ENCODE measurements at places on chromosomes 3 and 15. TPM values are rescaled to one million over a fixed set of nuclear protein-coding genes. Genes with fewer than 3 reads are reported as not detected.
A peak's percentile ranks its signal among the peaks of the same experiment; 100 is the strongest.

DGKG gene
- 2.5 TPM for total RNA-seq

GRCh38 chr3:129226374-129226773 lies 23.0 kb upstream of the COPG1 start:
- DNase-seq = peak; percentile 94

- no peak for DNase-seq
Observed at GRCh38 chr15:93232845-93233244, 143.8 kb upstream of the RGMA start.

CHL1 gene
- not detected for total RNA-seq

- no peak for DNase-seq
Observed at GRCh38 chr3:5332270-5332956, 144.9 kb downstream of the EDEM1 start.

PFN2 gene
- 213 TPM for total RNA-seq

- no peak for DNase-seq
Observed at GRCh38 chr3:164320962-164321361, 757.3 kb downstream of the SI start.

- DNase-seq = peak; percentile 56
Observed at GRCh38 chr3:196081002-196081833, 672 bp downstream of the TFRC start.

- DNase-seq = peak; percentile 27
Observed at GRCh38 chr15:60918234-60918959, 310.7 kb downstream of the RORA start.

- DNase-seq = no peak
Observed at GRCh38 chr3:71016178-71016845, 567.2 kb downstream of the FOXP1 start.

GRCh38 chr3:196348698-196349097 lies 10.5 kb upstream of the TM4SF19 start:
- DNase-seq = no peak

DNA sequence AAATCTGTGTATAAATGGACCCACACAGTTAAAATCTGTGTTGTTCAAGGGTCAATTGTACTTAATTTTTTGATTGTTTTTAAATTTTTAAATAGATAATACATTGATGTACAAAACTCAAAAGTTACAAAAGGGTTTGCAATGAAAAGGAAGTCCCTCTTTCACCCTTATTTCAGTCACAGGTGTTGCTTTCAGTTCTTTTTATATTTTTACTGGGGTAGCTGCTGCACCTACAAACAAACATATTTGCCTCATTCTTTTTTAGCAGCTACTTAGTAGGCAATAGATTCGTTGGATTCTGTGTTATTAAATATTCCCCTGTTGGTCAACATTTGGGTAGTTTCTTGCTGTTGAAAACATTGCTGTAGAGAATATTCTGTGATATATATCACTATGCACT lies 44.4 kb downstream of the PIAS1 start:
- DNase-seq = no peak

- no peak for DNase-seq
Observed at GRCh38 chr15:32104061-32104995, 74.0 kb downstream of the CHRNA7 start.

DNA sequence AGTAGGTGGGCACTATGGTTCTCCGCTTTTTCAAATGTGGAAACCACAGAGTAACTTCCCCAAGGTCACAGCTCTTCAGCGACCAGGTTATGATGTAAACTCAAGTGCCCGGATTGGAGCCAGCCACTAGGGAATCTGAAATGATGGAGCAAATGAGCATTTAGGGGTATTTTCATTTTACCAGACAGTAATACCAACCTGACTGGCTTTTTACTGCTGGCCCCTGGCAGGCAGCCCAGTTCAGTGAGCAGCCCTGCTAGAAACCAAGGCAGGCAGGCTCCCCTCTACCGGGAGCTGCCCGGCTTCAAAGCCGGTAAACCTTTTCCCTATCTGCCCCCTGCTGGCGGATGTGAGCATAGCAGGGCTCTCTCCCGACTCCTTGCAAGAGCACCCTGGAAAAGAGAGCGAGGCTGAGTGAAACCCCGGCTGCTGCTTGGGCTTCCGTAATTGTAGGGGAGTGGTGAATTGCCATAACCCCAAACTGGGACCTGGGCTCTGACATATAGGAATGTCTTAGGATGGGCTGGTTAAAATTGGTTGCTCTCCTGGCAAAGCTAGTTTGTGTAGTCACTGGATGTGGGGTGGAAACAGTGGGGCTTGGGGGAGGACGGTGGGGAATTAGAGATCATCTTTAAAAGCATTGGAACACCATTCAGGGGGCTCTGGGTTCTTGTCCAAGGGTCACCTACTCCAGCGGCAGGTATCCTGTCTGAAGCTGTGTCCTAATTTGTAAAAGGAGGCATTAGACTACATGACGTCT lies 98.0 kb upstream of the TNFAIP8L3 start:
- DNase-seq = peak; percentile 89

- DNase-seq = no peak
Observed at GRCh38 chr15:82100111-82100929, 54.5 kb upstream of the MEX3B start.

DNA sequence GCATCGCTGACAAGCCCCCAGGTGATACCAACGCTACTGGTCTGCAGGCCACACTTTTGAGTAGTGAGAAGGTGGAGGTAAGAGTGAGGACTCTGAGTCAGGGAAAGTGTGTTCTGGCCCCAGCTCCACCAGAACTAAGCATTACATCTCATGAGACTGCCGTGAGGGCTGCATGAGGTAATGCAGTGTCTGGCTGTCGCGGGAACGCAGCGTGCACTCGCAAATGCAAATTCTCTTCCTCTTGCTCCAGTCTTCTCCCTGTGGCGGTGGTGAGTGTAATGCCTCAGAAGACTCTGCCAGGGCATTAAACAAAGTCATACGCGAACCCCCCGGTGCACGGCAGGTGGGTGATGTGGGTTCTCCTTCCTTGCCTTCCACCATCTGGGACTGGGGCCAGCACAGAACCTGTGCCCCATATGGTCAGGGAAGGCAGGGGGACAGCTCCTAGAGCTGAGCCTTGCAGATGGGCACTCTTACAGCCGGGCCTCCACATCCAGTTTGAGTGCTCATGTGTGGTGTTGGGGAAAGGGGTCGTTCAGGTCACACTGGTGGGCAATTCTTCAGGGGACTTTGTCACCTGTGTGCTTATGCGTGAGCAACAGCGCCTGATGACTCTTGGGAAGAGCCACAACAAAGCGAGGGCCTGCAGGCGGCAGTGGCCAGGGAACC lies 175.8 kb downstream of the XXYLT1 start:
- DNase-seq = no peak

LTF gene
- not detected for total RNA-seq

GRCh38 chr15:58189148-58189811 lies 51.1 kb downstream of the AQP9 start:
- DNase-seq = no peak

DNA sequence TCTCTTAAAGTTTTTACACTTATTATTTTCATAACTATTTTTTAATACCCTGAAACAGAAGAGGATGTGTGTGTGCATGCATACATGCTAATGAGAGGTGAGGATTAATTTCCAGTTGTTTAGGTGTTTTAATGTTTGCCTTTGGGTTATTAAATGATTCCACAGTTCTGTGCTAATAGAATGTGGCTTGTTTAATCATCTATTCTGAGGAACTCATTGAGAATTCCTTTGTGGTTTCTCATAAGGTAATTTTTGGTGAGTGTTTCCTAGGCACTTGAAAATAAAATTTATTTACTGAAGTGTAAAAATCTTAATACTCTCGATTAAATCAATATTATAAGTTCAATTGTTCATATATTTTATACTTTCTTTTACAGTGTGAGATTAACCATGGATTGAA lies 38.0 kb downstream of the STAC start:
- DNase-seq = peak; percentile 48

- no peak for DNase-seq
Observed at GRCh38 chr15:98785807-98786621, 137.7 kb downstream of the IGF1R start.

IVD gene
- total RNA-seq = 59.4 TPM

RTF1 gene
- total RNA-seq = 25.9 TPM

- DNase-seq = no peak
Observed at GRCh38 chr3:49761661-49762060, 24.7 kb downstream of the IP6K1 start.

- DNase-seq = no peak
Observed at GRCh38 chr3:59133311-59133710, 83.5 kb upstream of the CFAP20DC start.

DNA sequence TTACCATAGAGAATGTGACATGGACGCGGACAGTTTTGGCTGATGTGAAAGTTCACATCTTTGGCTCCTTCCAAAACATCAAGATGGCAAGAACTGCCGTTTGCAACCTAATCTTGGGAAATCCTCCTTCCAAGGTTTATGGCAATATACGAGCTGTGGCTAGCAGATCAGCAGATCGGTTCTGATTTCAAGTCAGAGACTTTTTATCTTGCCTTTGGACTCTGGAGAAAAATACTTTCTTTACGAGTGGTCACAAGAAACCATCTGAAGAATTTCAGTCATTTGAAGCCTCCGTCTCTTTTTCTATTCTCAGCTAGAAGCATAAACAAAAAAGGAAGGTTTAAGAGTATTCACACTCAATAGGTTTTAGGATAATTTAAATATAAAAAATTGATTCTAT lies 153.5 kb upstream of the MEIS2 start:
- no peak for DNase-seq

GRCh38 chr3:71511037-71511436 lies 72.5 kb downstream of the FOXP1 start:
- DNase-seq = no peak

SI gene
- not detected for total RNA-seq

- DNase-seq = no peak
Observed at GRCh38 chr3:101146946-101147345, 153.7 kb upstream of the ABI3BP start.

GRCh38 chr15:63263519-63263918 lies 13.9 kb upstream of the APH1B start:
- no peak for DNase-seq

LMLN gene
- total RNA-seq = 3.7 TPM

CHRNA7 gene
- total RNA-seq = 1.0 TPM

DNA sequence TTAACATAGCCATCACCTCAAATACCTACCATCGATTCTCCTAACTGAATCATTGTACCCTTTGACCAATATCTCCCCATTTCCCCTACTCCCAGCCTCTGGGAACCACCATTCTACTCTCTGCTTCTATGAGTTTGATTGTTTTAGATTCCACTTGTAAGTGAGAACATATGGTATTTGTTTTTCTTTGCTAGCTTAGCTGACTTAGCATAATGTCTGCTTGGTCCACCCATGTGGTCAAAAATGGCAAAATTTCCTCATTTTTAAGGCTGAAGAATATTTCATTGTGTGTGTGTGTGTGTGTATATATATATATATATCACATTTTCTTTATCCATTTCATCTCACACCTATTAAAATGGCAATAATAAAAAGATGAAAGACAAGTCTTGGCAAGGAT lies 469.3 kb downstream of the FHIT start:
- DNase-seq = no peak

DNA sequence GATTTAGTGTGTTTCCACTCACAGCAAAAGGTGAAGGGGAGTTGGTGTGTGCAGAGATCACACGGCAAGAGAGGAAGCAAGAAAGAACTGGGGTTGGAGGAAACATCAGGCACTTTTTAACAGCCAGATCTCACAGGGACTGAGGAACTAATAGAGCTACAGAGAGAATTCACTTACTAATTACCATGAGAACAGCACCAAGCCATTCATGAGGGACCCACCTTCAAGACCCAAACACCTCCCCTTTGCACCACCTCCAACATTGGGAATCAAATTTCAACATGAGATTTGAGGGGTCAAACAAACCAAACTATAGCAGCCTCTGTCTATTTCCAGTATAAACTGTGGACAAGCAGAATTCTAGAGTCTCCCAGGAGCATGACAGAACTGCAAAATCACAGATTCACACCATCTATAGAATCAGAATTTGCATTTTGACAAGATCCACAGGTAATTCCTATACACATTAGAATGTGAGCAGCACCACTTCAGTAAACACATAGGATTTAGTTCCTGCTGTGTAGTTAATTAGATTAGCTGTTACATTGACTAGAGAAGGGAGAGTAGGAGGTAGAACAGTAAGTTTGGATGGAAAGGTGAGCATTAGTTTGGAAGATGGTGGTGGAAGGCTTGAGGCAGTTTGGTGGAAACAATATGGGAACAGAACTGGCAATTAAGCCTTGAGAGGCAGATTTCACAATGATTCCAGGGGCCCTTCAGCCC lies 311.7 kb downstream of the NSUN3 start:
- no peak for DNase-seq

DNA sequence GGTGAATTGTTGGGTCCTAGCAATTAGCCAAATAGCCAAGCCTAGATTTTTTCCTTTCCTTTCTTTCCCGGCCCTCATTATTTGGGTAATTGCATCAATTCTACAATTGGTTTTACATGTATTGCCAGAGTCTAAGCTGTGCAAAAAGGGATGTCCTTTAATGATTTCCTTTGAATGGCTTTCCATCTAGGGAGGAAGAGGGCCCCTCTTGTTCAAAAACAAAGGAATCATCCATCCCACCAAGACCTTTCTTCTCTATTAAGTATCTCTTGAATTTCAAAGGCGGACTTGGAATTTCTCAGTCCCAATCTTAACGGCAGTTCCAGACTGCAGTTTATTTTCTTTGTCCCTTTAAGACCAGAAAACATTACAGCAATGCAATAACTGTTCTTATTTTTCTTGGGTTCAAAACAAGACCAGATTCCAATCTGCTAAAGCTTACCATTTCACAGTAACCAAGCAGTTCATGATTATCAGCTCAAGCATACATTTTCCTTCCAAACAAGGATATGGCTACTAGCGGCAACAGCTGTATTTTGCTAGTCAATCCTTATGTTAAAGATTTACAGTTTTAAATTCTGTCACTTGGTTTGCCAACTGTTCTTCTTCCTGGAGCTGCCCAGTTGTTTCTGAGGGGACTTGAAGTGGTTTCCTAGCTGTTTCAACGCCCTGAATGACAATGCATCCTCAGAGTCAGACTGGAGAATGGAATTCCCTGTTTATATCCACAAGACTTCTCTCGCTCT lies 91.4 kb upstream of the LRIG1 start:
- DNase-seq = no peak

GRCh38 chr3:128573707-128574162 lies 76.9 kb downstream of the RPN1 start:
- DNase-seq = no peak

CHRFAM7A gene
- not detected for total RNA-seq

DNA sequence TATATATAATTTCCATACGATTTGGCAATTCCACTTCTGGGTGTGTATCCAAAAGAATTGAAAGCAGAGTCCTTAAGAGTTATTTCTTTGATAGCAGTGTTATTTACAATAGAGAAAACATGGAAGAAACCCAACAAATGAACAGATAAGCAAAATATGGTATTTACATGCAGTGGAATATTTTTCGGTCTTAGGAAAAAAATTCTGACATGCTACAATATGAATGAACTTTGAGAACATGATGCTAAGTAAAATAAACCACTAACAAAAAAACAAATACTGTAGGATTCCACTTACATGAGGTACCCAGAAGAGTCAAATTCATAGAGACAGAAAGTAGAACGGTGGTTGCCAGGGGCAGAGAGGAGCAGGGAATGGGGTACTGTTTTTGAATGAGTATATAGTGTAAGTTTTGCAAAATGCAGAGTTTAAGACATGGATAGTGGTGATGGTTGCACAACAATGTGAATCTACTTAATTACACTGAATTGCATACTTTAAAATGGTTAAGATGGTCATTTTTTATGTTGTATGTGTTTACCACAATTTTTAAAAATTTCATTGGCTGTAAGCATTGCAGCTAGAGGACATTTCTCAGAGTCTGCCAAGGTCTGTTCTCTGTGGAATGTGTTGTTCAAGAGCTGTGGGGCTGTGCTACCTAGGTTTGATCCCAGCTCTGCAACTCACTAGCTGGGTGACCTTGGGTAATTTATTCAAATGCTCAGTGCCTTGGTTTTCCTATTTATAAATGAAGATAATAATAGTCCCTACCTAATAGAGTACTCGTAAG lies 122.1 kb downstream of the MEX3B start:
- no peak for DNase-seq
